Cardiac muscle cell (in vitro differentiated cells and primary cell): ENCODE measurements at places on chromosomes 7 and 10.
A peak's percentile ranks its signal among the peaks of the same experiment; 100 is the strongest.

- no peak for DNase-seq
- H3K27ac ChIP-seq: no peak overlapping the region
- H3K36me3 ChIP-seq: no peaks in the 10 kb centered on the region
- peaks cover 32% of the 10 kb centered on the region for H3K4me1 ChIP-seq
Observed at GRCh38 chr7:132254455-132254854, 321.8 kb downstream of the PLXNA4 start.

GRCh38 chr7:151644554-151644953 is 124.9 kb upstream of the RHEB start:
- DNase-seq: no peak
- H3K4me3 ChIP-seq: no peak overlapping the region
- no peaks in the 10 kb centered on the region for H3K36me3 ChIP-seq
- no peaks in the 10 kb centered on the region for H3K4me1 ChIP-seq

- no peaks in the 10 kb centered on the region for H3K4me1 ChIP-seq
- H3K27ac ChIP-seq: no peak overlapping the region
- peak; percentile 69 for DNase-seq
- H3K4me3 ChIP-seq: no peak overlapping the region
Observed at GRCh38 chr7:82729172-82730030, 285.8 kb upstream of the CACNA2D1 start.

DNA sequence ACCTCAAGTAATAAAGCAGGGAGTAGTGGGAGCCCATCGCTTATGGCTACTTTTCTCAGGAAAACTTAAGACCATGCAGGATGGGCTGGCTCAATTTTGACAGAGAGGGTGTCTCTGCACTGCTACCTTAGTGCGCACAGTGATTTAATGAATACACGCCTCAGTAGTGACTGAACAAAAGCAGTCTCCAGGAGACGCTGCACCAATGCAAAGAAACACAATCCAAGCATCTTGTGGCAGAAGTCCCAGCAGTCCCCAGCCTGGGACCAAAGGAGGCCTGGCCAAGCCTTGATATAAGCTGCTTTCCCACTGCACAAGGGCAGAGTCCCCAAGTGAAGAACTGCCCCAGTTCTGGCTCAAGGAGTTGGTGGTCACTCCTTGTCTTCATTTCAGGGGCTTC is 368.9 kb downstream of the KCNMA1 start:
- no peaks in the 10 kb centered on the region for H3K36me3 ChIP-seq
- no peak overlapping the region for H3K4me3 ChIP-seq
- DNase-seq: no peak
- no peaks in the 10 kb centered on the region for H3K4me1 ChIP-seq
- no peak overlapping the region for H3K27ac ChIP-seq

DNA sequence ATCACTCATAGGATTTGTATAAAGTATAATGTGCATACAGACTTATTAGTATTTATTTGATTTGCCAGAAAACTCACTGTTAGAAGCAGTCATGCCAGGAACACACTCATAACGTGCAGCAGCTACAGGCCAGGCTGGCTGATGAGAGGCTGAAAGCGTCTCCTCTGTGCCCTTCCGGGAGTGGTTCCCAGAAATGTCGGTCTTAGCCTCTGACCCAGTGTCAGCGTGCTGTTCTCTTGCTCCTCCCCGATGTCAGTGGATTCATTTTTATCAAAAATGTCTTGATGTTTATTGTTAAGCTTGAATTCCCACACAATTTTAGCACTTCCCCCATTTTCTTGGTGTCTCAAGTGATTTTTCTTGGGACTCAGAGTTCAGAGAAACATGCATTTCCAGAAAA is 33.3 kb upstream of the GARS1 start:
- no peaks in the 10 kb centered on the region for H3K4me1 ChIP-seq
- H3K4me3 ChIP-seq: no peak overlapping the region
- no peaks in the 10 kb centered on the region for H3K36me3 ChIP-seq

- DNase-seq: peak; percentile 54
- no peaks in the 10 kb centered on the region for H3K36me3 ChIP-seq
- peak overlapping the region; percentile 21 for H3K27ac ChIP-seq
- H3K4me1 ChIP-seq: no peaks in the 10 kb centered on the region
- no peak overlapping the region for H3K4me3 ChIP-seq
Observed at GRCh38 chr10:89503652-89504370, 31.6 kb downstream of the SLC16A12 start.

- DNase-seq: no peak
- no peak overlapping the region for H3K27ac ChIP-seq
- no peaks in the 10 kb centered on the region for H3K36me3 ChIP-seq
- H3K4me1 ChIP-seq: no peaks in the 10 kb centered on the region
Observed at GRCh38 chr10:44399659-44400451, 15.0 kb upstream of the CXCL12 start.

GRCh38 chr7:54796150-54796549 is 37.1 kb upstream of the SEC61G start:
- no peak overlapping the region for H3K27ac ChIP-seq
- H3K4me1 ChIP-seq: no peaks in the 10 kb centered on the region

GRCh38 chr7:141533149-141533949 is 17.9 kb upstream of the AGK start:
- peak; percentile 88 for DNase-seq
- H3K36me3 ChIP-seq: no peaks in the 10 kb centered on the region
- no peak overlapping the region for H3K27ac ChIP-seq
- peaks cover 9% of the 10 kb centered on the region for H3K4me1 ChIP-seq
- no peak overlapping the region for H3K4me3 ChIP-seq
- no peaks in the 10 kb centered on the region for H3K27me3 ChIP-seq

GRCh38 chr7:128162666-128163065 is 78.4 kb upstream of the LEP start:
- H3K4me1 ChIP-seq: no peaks in the 10 kb centered on the region
- no peak overlapping the region for H3K4me3 ChIP-seq
- no peaks in the 10 kb centered on the region for H3K36me3 ChIP-seq
- H3K27ac ChIP-seq: no peak overlapping the region
- H3K27me3 ChIP-seq: peaks cover 82% of the 10 kb centered on the region
- no peak for DNase-seq

GRCh38 chr10:45429790-45430189 is 55.8 kb downstream of the ALOX5 start:
- no peak overlapping the region for H3K4me3 ChIP-seq
- DNase-seq: no peak
- H3K36me3 ChIP-seq: no peaks in the 10 kb centered on the region
- H3K27ac ChIP-seq: no peak overlapping the region
- H3K4me1 ChIP-seq: no peaks in the 10 kb centered on the region

GRCh38 chr7:50684011-50684712 is 98.5 kb downstream of the GRB10 start:
- no peak overlapping the region for H3K4me3 ChIP-seq
- H3K27ac ChIP-seq: no peak overlapping the region
- no peaks in the 10 kb centered on the region for H3K4me1 ChIP-seq
- H3K27me3 ChIP-seq: no peaks in the 10 kb centered on the region

DNA sequence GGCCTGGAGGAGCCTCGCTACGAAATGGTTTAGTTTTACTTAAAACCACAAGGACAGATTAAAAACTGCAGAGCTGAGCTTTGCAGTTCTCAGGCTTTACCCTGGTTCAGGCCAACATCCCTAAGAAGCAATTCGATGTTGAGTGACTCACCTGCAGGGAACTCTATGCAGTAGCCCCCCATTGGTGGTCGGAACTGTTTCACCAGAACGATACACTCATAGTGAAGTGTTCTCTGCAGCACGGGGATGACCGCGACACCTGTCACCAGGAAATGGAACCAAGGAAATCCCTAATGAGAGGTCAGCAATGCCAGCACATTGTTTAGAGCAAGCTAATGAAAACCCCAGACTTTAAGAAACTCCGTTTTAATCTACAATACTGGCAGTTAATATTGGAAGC is 18.0 kb downstream of the NUDT5 start:
- no peaks in the 10 kb centered on the region for H3K4me1 ChIP-seq
- no peak overlapping the region for H3K4me3 ChIP-seq
- H3K27ac ChIP-seq: no peak overlapping the region
- H3K27me3 ChIP-seq: no peaks in the 10 kb centered on the region
